ENCODE measurements at places on chromosomes 11 and 22.

- DNase-seq: no peak
Observed at GRCh38 chr22:29267462-29267857, 321 bp downstream of the RHBDD3 start.

GRCh38 chr11:44524346-44524745, 41.1 kb upstream of the CD82 start:
- DNase-seq: no peak

DNA sequence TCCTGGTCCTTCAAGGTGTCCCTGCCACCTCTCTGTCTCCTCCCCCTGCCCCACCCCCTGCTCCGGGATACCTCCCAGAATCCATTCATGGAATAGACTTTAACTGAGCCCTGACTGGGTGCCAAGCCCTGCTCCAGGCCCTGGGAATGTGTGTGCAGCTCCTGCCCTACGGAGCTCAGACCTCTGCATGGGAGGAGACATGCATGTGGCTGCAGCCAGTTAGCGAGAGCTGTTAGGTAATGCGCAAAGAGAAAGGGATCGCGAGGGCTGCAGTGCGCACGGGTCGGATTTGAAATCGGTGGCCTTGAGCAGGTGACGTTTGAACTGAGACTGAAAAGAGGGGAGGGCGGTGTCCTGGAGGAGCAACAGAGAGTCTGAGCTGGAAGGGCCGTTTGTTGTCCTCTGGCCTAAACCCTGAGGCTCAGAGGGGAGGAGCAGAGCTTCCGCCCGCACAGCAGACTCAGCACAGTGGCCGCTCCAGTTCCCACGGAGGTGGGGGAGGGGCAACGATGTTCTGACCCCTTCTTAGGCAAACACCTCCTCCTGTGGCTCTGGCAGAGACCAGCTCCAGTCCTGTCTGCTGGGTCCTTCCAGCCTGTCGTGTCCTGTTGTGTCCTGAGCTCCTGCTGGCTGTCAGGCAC, 19.8 kb upstream of the LRRC10B start:
- DNase-seq: peak; percentile 28

DNA sequence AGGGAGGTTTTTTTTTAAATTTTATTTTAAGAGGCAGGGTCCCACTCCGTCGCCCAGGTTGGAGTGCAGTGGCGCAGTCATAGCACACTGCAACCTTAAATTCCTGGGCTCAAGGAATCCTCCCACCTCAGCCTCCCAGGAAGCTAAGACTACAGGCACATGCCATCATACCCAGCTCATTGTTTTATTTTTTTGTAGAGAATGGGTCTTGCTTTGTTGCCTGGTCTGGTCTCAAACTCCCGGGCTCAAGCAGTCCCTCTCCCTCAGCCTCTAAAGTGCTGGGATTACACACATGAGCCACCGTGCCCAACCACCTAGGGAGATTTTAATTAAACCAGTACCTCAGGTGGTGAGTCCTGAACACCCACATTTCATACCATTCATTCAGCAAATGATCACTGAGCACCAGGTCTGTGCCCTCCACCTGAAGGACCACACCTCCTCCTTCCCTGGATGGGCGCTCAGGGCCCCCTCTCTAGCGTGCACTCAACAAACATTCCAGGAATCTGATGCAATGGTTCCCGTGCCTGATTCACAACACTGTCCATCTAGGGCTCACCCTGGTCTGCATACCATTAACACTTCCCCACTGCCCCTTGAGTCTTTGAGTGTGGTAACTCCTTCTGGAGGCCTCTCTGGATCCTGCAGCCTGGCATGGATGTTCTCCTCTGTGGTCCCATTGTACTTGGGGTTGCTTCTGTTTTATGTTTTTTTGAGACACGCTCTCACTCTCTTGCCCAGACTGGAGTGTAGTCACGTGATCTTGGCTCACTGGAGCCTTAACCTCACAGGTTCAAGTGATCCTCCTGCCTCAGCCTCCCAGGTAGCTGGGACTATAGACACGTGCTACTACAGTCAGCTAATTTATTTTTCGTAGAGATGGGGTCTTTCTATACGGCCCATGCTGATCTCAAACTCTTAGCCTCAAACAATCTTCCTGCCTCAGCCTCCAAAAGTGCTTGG, 9.6 kb upstream of the MYH9 start:
- DNase-seq: peak; percentile 72

GRCh38 chr11:79520086-79520485, 79.3 kb upstream of the TENM4 start:
- DNase-seq: no peak

DNA sequence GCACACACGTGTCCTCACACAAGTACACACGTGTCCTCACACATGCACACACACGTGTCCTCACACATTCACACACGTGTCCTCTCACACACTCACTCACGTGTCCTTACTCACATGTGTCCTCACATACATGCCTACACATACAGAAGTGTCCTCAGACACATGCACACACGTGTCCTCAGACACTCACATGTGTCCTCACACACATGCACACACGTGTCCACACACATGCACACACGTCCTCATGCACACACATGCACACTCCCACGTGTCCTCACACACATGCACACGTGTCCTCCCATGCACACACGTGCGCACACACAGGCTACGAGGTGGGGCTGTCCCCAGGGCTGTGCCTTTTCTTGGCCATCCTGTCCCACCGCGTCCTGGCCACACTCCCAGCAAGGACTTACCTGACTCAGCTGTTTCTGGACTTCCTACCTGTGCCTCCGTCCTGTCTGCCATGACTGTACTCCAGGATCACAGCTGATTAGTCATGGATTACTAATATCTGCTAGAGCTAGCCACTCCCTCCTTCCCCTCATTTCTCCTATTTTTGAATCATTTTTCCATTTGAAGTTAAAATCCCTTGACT, 990.2 kb downstream of the BRD1 start:
- DNase-seq: no peak

- DNase-seq: no peak
Observed at GRCh38 chr11:36132940-36133339, 156.3 kb downstream of the COMMD9 start.

GRCh38 chr22:45155050-45155840, 8.5 kb upstream of the NUP50 start:
- no peak for DNase-seq

GRCh38 chr22:22818861-22819855, 68.5 kb upstream of the IGLL5 start:
- DNase-seq: no peak

- DNase-seq: peak; percentile 12
Observed at GRCh38 chr22:46604306-46604690, 15.9 kb upstream of the GRAMD4 start.

DNA sequence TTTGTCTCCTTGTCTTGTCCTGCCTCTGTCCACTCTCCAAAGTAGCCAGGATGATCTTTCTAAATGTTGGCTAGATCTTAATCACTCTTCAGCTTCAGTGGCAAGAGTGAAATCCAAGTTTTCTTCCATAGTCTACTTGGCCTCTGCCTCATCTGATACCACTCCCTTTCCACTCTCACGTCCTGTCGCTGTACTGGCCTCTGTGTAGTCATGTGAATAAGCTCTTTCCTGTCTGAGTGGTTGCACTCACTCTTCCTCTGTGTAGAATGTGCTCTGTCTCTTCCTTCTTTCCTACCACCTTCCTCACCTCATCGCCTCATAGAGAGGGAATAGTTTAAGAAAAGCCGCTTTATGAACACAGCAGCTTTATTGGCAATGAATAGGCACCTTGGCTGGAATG, 86.5 kb downstream of the WNT11 start:
- DNase-seq: no peak

- no peak for DNase-seq
Observed at GRCh38 chr11:20048246-20048645, 112.0 kb downstream of the DBX1 start.

DNA sequence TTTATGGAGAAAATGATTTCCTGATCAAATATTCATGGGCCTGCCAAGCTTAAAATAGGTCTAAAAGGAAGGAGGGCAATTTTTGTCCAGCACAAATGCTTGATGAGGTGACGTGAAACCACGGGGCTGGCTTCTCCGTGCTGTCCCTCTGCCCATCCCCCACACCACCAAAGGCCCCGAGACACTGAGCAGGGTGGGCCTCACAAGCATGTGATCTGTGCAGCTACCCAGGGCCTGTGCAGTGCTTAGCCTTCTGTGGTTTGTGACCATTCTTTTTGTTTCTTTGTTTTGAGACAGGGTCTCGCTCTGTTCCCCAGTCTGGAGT, 94.8 kb upstream of the RTL6 start:
- no peak for DNase-seq

DNA sequence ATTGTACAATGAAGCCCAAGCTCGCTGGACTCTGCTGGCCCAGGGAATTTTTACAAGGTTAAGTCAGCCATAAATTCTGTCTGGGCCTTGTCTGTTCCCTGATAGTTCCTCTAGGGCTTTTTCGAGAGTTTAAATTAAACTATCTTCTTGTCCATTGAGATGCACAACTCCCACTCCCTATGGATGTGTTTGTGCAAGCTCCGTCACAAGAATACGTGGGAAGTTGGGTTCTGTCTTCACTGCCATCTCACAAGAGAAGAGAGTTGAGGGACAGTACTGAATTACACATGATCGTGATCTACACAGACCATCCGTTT, 153.6 kb upstream of the TTC12 start:
- no peak for DNase-seq

All from brain microvascular endothelial cell (primary cell).